Activated CD8-positive, alpha-beta T cell treated with anti-CD3 and anti-CD28 coated beads, Interleukin-2, amount 10 ng/mL, durations not matched to agents 7 days and 5 days (primary cell): ENCODE measurements at places on chromosomes 4 and X. TPM values are rescaled to one million over a fixed set of nuclear protein-coding genes. Genes with fewer than 3 reads are reported as not detected.
A peak's percentile ranks its signal among the peaks of the same experiment; 100 is the strongest.

Gene TMEM150C
- total RNA-seq: not detected

Gene ARL9
- 0.18 TPM for total RNA-seq

Gene NEXMIF
- total RNA-seq: 0.86 TPM

Gene LRCH2
- not detected for total RNA-seq

Gene MAGEB1
- total RNA-seq: not detected

Gene EVC
- 1.7 TPM for total RNA-seq

Gene FGF16
- not detected for total RNA-seq

Gene TMEM35A
- not detected for total RNA-seq

Gene REELD1
- total RNA-seq: not detected

Gene UGT2B11
- not detected for total RNA-seq

Gene CLTRN
- not detected for total RNA-seq

GRCh38 chrX:68692651-68693050, 45.2 kb downstream of the STARD8 start:
- H3K36me3 ChIP-seq: no peaks in the 10 kb centered on the region
- DNase-seq: no peak
- peaks cover 3% of the 10 kb centered on the region for H3K27me3 ChIP-seq

DNA sequence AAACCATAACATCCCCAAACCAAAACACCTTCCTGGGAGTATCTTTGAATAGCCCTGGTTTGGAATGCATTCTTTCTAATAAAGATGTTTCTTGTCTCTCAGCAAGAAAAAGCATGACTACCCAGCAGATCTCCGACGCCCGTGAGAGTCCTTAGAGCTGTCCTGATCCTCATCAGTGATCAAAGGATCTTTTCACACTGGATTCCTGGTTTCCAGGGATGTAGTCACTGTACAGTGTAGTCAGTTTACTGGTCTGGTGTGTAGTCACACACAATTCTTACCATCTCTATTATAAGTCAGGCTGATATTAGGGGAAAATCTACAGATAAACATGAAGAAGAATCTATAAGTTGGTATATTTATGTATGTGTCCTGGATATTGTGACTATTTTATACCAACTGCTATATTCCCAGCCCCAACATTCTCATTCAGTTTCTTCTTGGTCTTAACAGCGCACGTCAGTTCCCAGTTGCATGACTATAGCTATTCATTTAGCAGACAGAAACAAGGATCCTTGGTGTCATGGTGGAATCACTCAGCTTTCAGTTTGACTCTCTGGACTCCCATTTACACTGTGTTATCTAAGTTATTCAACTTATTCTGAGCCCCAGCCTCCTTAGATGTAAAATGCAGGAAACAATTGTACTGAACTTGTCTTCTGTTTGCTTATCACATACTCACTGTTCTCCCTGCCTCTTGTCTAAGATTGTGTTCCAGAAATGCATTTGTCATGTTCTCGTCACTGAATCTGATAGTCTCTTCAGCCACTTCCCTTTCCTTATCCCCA, 68.3 kb downstream of the SLIT2 start:
- DNase-seq: no peak
- no peaks in the 10 kb centered on the region for H3K4me1 ChIP-seq
- no peaks in the 10 kb centered on the region for H3K36me3 ChIP-seq
- no peak overlapping the region for H3K4me3 ChIP-seq
- H3K27me3 ChIP-seq: no peaks in the 10 kb centered on the region

GRCh38 chr4:40180356-40180755, 16.5 kb upstream of the RHOH start:
- no peak overlapping the region for H3K4me3 ChIP-seq
- H3K36me3 ChIP-seq: no peaks in the 10 kb centered on the region
- peaks cover 32% of the 10 kb centered on the region for H3K4me1 ChIP-seq
- no peak for DNase-seq

GRCh38 chrX:11349020-11349419, 55.8 kb downstream of the AMELX start:
- no peaks in the 10 kb centered on the region for H3K4me1 ChIP-seq
- no peak overlapping the region for H3K27ac ChIP-seq
- no peak overlapping the region for H3K4me3 ChIP-seq
- no peak for DNase-seq

GRCh38 chr4:153221783-153222706, 17.8 kb downstream of the TRIM2 start:
- peak; percentile 27 for DNase-seq
- H3K4me3 ChIP-seq: peak overlapping the region; percentile 75
- H3K4me1 ChIP-seq: peaks cover 36% of the 10 kb centered on the region

GRCh38 chr4:108045687-108046024, 56.0 kb downstream of the HADH start:
- no peaks in the 10 kb centered on the region for H3K27me3 ChIP-seq
- H3K4me1 ChIP-seq: peaks cover 59% of the 10 kb centered on the region
- peak overlapping the region; percentile 47 for H3K27ac ChIP-seq
- no peak overlapping the region for H3K4me3 ChIP-seq
- peaks cover 54% of the 10 kb centered on the region for H3K36me3 ChIP-seq

- no peak overlapping the region for H3K27ac ChIP-seq
- no peaks in the 10 kb centered on the region for H3K27me3 ChIP-seq
- H3K4me3 ChIP-seq: no peak overlapping the region
- no peaks in the 10 kb centered on the region for H3K4me1 ChIP-seq
Observed at GRCh38 chr4:161186750-161187149, 977.0 kb downstream of the FSTL5 start.

GRCh38 chr4:6984612-6985425, 58.4 kb upstream of the TADA2B start:
- no peak for DNase-seq
- H3K27me3 ChIP-seq: no peaks in the 10 kb centered on the region
- no peak overlapping the region for H3K27ac ChIP-seq
- peaks cover 18% of the 10 kb centered on the region for H3K36me3 ChIP-seq
- H3K4me1 ChIP-seq: peaks cover 50% of the 10 kb centered on the region

GRCh38 chrX:78548012-78548411, 111.1 kb downstream of the RTL3 start:
- no peak for DNase-seq
- H3K4me3 ChIP-seq: no peak overlapping the region
- peaks cover 11% of the 10 kb centered on the region for H3K36me3 ChIP-seq
- no peaks in the 10 kb centered on the region for H3K4me1 ChIP-seq
- H3K27me3 ChIP-seq: no peaks in the 10 kb centered on the region

DNA sequence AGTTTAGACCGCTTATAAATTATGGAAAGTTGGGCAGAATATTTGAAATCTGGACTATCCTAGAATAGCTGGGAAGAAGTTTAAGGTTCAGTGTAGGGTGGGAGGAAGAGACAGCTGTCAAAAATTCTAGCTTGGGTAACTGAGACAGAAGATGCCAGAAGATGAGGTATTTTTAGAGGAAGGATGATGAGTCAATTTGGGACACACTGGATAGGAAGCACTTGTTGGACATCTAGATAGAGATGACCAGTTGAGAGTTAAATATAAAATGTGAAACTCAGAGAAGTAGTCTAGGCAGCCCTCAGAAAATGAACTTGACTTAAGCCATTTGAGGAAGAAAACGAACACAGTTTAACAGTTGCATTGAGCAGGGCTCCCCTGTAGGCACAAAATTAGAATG, 137.9 kb upstream of the MAP9 start:
- peaks cover 6% of the 10 kb centered on the region for H3K4me1 ChIP-seq

- H3K4me1 ChIP-seq: no peaks in the 10 kb centered on the region
- H3K27me3 ChIP-seq: no peaks in the 10 kb centered on the region
- H3K27ac ChIP-seq: no peak overlapping the region
- H3K4me3 ChIP-seq: no peak overlapping the region
- no peak for DNase-seq
- no peaks in the 10 kb centered on the region for H3K36me3 ChIP-seq
Observed at GRCh38 chrX:39418731-39419638, 617.7 kb downstream of the MID1IP1 start.

GRCh38 chr4:121212806-121213205, 48.7 kb upstream of the TNIP3 start:
- no peak for DNase-seq
- no peak overlapping the region for H3K27ac ChIP-seq
- no peak overlapping the region for H3K4me3 ChIP-seq
- peaks cover 13% of the 10 kb centered on the region for H3K4me1 ChIP-seq
- H3K27me3 ChIP-seq: no peaks in the 10 kb centered on the region

DNA sequence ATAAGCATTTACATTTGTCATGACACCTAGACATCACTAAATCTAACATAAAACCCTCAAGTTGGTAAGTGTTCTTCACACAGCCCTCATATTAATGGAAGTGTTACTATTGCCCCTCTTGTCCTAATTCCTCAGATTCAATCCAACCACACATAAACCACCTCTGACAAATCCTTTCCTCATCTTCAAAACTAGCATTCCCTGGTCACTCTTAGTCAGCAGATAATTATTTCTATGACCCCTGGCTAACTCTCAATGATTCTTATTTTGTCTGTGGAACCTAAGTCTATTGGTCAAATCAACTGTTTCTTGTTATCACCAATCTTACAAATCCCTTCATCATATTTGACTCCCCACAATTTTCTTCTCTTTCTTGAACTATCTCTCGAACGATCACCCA, 168.6 kb downstream of the PPP3CA start:
- H3K27me3 ChIP-seq: no peaks in the 10 kb centered on the region
- peaks cover 6% of the 10 kb centered on the region for H3K4me1 ChIP-seq
- peaks cover 11% of the 10 kb centered on the region for H3K36me3 ChIP-seq
- H3K27ac ChIP-seq: no peak overlapping the region
- DNase-seq: no peak

DNA sequence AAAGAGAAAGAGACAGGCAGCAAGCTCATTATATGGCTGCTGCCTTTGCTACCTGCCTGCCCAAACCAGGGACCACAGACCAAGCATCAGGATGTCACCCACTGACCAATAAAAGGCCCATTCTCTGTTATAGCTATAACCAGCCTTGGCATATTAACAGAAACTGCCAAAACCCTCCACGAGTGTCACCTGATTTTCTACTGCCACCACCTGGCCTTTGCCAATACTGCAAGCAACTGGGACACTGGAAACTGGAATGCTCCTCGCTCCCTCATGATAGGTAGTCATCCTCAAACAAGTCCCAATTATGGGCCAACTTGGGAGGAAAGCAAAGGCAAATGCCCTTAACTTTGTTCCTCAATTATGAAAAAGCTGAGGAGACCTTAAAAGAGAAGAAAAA, 76.0 kb downstream of the SPIN4 start:
- H3K4me1 ChIP-seq: no peaks in the 10 kb centered on the region
- H3K27ac ChIP-seq: no peak overlapping the region
- H3K4me3 ChIP-seq: no peak overlapping the region
- no peaks in the 10 kb centered on the region for H3K36me3 ChIP-seq
- no peaks in the 10 kb centered on the region for H3K27me3 ChIP-seq
- peak; percentile 32 for DNase-seq

- H3K27ac ChIP-seq: no peak overlapping the region
- no peaks in the 10 kb centered on the region for H3K4me1 ChIP-seq
Observed at GRCh38 chr4:84407554-84408407, 91.3 kb downstream of the NKX6-1 start.

- H3K27me3 ChIP-seq: no peaks in the 10 kb centered on the region
- no peaks in the 10 kb centered on the region for H3K36me3 ChIP-seq
- H3K27ac ChIP-seq: no peak overlapping the region
Observed at GRCh38 chr4:12042818-12043217, 614.1 kb upstream of the HS3ST1 start.

- no peaks in the 10 kb centered on the region for H3K36me3 ChIP-seq
- no peaks in the 10 kb centered on the region for H3K27me3 ChIP-seq
- H3K27ac ChIP-seq: no peak overlapping the region
- no peak overlapping the region for H3K4me3 ChIP-seq
- DNase-seq: no peak
Observed at GRCh38 chr4:27357283-27357682, 496.6 kb downstream of the STIM2 start.

DNA sequence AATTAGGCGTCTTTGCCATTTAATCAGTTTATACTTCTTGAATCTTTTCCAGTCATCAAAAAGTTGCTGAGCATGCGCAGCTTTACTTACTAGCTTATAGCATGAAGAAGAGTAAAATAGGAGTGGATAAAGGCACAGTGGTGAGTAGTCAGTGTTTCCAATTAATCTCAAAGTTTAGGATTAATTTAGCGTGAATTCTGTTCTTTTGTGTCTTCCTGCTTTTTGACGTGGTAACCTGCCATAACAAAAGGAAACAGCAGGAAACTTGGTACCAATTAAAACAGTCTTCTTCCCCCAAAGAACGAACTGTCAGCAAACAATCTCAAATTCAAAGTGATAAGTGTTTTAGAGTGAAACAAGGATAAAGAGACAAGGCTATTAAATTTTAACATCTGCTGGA, 61.9 kb downstream of the TET2 start:
- no peaks in the 10 kb centered on the region for H3K27me3 ChIP-seq
- no peak overlapping the region for H3K27ac ChIP-seq
- no peak for DNase-seq
- H3K36me3 ChIP-seq: peaks cover 34% of the 10 kb centered on the region
- no peaks in the 10 kb centered on the region for H3K4me1 ChIP-seq

GRCh38 chrX:29553542-29553941, 661.8 kb upstream of the MAGEB2 start:
- no peaks in the 10 kb centered on the region for H3K4me1 ChIP-seq
- H3K27ac ChIP-seq: no peak overlapping the region
- DNase-seq: no peak
- no peak overlapping the region for H3K4me3 ChIP-seq

GRCh38 chr4:134089885-134090284, 111.7 kb downstream of the PABPC4L start:
- H3K27ac ChIP-seq: no peak overlapping the region
- no peaks in the 10 kb centered on the region for H3K4me1 ChIP-seq
- no peaks in the 10 kb centered on the region for H3K36me3 ChIP-seq
- no peaks in the 10 kb centered on the region for H3K27me3 ChIP-seq
- DNase-seq: no peak

GRCh38 chr4:137421796-137422195, 110.5 kb downstream of the PCDH18 start:
- no peaks in the 10 kb centered on the region for H3K4me1 ChIP-seq
- no peaks in the 10 kb centered on the region for H3K36me3 ChIP-seq
- DNase-seq: no peak
- no peaks in the 10 kb centered on the region for H3K27me3 ChIP-seq
- no peak overlapping the region for H3K4me3 ChIP-seq

- no peaks in the 10 kb centered on the region for H3K27me3 ChIP-seq
- DNase-seq: no peak
- no peak overlapping the region for H3K4me3 ChIP-seq
Observed at GRCh38 chr4:166602068-166602467, 632.2 kb downstream of the SPOCK3 start.

DNA sequence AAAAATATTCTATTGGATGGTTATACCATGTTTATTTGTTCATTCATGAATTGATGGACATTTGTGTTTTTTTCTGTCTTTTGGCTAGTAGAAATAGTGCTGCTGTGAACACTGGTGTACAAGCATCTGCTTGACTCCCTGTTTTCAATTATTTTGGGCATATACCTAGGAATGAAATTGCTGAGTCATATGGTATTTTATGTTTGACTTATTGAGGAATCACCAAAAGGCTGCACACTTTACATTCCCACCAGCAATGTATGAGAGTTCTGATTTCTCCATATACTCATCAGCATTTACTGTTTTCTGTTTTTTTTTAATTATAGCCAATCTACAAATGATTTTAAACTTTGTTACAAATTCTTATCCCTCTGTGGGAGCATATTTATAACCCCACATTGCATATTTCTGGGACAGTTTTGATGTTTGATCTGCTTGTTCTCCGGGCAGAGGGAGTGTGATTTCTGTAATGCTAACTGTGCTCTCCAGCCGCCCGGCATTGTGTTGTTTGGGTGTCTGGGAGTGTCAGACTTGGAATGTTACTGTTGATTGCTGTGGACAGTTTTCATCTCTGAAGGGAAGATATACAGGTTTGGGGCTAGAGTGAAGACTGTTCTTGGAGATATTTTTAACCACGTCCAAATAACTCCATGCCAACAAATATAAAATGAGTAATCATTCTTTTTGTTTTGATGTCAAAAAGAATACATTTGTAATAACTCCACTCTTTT, 60.5 kb upstream of the PGRMC2 start:
- no peaks in the 10 kb centered on the region for H3K27me3 ChIP-seq
- H3K27ac ChIP-seq: no peak overlapping the region
- no peaks in the 10 kb centered on the region for H3K4me1 ChIP-seq
- H3K36me3 ChIP-seq: no peaks in the 10 kb centered on the region
- no peak overlapping the region for H3K4me3 ChIP-seq
- no peak for DNase-seq
